ENCODE measurements at places on chromosomes 7 and 10.

- DNase-seq, result no peak
Measured at GRCh38 chr7:134691546-134692343, 45.1 kb downstream of the BPGM start.

GRCh38 chr10:74754381-74754821 is 72.0 kb upstream of the KAT6B start:
- no peak for DNase-seq

- DNase-seq, result no peak
Measured at GRCh38 chr10:33743429-33743857, 409.0 kb upstream of the NRP1 start.

- DNase-seq, result no peak
Measured at GRCh38 chr7:2499719-2500430, 19.7 kb upstream of the LFNG start.

- no peak for DNase-seq
Measured at GRCh38 chr7:101171442-101171837, 6.1 kb upstream of the VGF start.

DNA sequence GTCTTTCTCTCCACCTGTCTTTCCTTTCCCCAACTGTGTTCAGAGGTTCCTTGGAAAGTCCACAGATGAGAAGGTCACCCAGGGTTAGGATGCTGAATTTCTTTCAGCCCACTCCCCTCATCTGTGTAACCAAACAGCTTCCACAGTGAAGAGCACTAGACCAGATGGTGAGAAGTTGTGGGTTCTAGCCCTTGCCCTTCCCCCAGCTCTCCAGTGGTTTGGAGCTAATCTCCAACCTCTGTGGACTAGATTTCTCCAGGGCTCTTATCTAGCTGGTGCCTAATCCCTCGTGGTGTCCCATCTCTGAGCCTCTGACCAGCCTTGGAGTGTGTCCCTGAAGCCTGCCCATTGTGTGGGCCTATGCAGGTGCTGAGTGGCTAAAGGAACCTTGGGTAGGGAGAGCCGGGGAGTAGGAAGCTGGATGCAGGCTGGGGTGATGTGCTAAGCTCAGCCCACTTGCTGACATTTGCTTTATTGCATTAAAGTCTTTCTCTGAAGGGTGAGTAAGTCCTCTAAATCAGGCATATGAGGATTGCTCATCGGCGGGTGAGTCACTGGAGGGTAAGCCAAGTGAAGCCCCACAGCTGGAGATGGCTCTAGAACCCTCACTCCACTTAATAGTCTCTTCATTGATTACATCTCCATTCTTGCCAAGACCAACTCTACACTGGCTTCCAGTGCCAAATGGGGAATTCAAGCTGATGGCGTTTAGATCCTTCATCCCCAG is 14.9 kb downstream of the DUSP5 start:
- no peak for DNase-seq

DNA sequence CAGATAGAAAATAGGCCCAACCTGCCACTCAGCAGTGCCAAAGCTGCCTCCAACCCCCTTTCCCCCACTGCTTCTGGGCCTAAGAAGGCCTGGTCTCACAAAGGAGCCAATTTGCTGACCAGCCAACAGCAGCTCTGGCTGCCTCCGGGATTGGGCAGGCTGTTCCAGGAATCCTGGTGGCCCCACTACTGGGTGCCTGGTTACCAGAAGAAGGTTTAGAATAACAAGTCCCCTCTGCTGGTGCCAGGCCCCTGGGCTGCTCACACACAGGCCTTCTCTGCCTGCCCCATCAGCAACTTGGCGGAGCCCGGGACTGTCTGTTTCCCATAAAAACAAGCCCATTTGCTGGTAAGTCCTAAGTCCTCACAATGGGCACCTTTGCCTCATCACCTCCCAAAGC is 1.2 kb downstream of the PHKG1 start:
- no peak for DNase-seq

- no peak for DNase-seq
Measured at GRCh38 chr7:37452346-37452745, 3.7 kb upstream of the ELMO1 start.

- no peak for DNase-seq
Measured at GRCh38 chr10:89916468-89917215, 215.3 kb downstream of the KIF20B start.

DNA sequence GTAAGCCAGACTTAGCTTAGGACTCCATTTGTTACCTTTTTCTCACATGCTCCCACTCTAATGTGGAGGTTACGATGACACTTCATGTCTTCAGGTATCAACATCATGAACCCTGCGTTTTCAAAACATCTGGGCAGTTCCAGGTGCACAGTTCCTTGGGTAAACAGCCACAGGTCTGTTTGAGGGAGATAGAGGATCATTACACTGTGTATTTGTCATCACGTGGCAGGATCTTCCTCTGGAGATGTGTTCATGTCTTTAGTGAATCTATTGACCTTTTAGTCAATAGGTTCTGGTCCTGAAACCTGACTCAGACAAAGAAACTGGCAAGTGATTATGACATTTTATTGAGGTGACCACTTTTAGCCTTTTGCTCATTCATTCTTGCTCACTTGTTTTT is 145.5 kb downstream of the ANKRD7 start:
- DNase-seq, result no peak

- peak; percentile 66 for DNase-seq
Measured at GRCh38 chr10:6678211-6678803, 98.2 kb upstream of the PRKCQ start.

DNA sequence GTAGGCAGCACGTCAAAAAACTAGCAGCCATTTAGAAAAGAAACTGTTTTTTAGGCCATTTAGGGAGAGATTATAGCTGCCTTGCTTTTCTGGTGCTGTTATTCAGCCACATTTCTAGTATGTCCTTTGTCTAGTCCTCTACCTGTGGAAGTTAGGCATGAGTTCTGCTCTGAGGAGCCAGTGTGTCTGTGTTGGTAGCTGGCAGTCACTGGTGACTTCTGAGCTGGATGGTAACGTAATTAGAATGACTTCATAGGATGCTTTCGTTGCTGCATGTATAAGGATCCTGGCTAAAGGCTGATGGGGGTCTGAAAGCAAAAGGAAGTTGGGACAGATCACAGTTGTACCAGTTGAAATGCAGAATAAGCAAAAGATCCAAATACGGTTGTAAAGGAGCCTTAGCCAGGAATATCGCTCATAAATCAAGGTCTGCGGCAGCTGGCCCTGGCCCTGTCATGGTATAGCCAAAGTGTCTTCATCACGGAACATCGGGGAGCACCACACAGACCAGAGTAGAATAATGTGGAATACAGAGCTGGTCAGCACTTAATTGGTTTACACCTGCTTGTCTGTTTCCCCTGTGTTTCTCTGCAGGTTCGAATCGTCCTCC is 226.7 kb downstream of the EXOC4 start:
- DNase-seq, result no peak

GRCh38 chr7:124779194-124779593 is 13.6 kb upstream of the GPR37 start:
- no peak for DNase-seq

GRCh38 chr10:113449006-113449695 is 103.7 kb upstream of the HABP2 start:
- DNase-seq, result no peak

- DNase-seq, result no peak
Measured at GRCh38 chr10:34606890-34607289, 208.2 kb downstream of the PARD3 start.

DNA sequence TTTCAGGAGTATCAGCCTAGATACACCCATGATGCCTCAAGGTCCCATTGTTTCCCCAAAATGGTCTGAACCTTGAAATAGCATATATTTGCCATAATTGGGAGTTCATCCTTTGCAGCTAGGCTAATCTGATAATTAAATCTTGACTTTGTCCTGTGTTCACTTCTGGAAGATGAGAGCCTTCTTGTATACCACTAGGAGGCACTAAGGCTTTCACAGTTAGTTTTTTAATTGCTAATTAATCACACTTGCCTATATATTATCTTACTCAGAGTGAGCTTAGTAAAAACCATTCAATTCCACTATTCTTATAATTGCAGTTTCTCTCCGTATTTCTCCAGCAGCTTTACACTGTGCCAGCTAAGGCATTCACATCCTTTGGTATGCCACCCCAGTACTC is 48.7 kb upstream of the MAGI2 start:
- no peak for DNase-seq

- peak; percentile 59 for DNase-seq
Measured at GRCh38 chr10:6647811-6648526, 67.9 kb upstream of the PRKCQ start.

DNA sequence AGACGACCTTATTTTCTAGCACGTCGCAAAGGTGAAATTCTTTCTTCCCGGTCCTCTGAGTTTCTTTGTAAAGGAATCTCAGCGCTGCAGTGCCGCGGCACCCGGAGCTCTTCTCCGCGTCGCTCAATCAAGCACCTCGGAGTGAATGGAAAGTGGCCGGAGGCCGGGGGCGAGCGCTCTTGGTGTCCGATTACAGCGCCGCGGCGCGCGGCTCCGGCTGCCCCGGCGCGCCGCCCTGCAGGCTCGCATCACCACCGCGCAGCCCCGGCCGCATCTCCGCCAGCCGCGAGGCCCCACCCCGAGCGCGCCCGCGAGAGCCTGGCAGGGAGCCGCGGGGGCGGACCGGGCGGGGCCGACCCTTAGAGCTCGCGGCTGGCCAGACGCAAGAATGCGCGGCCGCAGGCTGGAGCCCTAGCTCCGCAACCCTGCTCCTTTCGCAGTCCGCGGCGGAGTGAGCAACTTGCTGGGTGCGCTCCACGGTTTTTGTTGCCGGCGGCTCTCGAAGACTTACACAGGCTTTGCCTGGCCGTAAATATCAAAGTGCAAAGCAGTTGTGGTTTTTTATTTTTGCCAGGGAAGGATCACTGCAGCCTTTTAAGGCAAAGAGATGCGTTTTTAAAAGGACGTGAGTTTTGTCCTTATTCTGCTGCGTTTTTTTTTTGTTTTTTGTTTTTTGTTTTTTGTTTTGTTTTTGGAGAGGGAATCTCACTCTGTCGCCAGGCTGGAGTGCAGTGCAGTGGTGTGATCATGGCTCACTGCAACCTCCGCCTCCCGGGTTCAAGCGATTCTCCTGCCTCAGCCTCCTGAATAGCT is at the start of gene SEMA3C:
SEMA3C (minus strand) TSS at position 143 of the 813 bp plus-strand sequence. CDS start 2,270 bp downstream, outside the sequence.
- DNase-seq, result peak; percentile 54

GRCh38 chr10:121525251-121526134 is 72.8 kb downstream of the FGFR2 start:
- DNase-seq, result no peak

DNA sequence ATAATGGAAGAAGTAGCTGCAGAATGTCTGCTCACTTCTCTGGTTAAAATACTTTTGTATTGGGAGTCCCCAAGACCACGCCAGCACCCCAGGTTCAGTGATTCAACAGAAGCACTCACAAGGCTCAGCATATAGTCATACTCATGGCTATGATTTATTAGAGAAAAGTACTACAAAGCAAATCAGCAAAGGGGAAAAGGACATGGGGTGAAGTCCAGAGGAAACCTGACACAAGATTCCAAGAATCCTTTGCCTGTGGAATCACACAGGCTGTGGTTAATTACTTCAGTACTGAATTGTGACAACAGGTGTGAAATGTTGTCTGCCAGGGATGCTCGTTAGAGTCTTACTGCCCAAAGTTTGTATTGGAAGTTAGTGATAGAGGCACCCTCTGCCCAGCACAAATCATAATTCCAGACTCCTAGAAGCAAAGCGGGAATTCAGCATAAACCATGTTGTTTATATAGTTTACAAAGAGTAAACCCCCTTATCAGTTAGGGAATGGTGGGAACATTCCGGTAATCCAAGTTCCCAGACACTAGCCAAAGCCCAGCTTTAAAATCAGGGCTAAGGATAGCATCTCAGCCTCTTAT is 79.4 kb downstream of the HYCC1 start:
- no peak for DNase-seq

DNA sequence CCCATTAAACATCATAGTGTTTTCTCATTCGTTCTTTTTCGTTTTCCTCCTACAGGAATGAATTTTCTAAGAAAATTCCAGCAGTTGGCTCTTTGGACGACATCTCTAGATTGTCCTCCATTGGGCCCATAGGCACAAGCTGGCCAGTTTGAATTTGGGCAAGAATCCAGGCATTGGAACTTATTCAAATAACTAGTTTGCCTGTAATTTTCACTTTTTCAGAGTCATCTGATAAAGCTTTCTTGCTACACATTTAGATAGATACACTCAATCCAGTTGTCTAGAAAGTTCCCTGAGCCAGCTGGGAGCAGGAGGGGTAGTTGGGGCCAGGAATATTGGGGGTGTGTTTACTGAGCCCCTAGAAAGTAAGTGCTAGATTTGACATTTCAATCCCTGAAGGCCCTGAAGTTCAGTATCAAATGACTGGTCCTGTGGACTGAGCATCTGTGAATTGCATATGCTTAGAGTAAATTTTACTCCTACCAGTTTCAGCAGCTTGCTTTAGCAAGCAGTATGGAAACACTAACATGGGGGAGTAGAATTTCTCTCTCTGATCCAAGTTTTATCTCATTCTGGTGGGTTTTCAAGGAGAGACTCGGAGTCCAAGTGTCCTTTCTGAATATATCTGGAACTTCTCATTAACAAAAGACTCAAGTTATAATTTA is 5.2 kb downstream of the EGFR start:
- no peak for DNase-seq

GRCh38 chr10:14017467-14017866 is 313.3 kb downstream of the FRMD4A start:
- no peak for DNase-seq

DNA sequence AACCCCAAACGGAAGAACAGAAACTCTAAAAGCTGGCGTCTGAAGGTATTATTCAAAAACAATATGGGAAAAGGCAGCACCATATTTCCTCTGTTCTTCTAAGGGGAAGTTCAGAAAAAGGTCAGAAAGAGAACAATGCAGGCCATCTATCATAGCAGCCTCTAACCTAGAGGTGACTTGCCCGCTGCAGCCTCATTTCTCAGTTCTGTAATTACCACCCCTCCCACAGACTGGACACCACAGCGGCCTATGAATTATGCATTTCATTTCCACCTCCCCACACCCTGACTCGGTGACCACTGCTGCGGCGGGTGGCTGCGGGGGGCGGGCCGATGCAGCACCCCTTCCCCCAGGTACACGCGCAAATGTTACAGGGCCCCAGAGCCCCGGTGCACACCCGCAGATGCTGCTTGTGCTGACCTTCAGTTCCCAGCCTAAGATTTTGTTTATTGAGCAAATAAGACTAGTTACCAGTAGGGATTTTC is 125.5 kb downstream of the CLEC2L start:
- DNase-seq, result no peak

- peak; percentile 49 for DNase-seq
Measured at GRCh38 chr10:29734962-29735627, 100.3 kb upstream of the SVIL start.

DNA sequence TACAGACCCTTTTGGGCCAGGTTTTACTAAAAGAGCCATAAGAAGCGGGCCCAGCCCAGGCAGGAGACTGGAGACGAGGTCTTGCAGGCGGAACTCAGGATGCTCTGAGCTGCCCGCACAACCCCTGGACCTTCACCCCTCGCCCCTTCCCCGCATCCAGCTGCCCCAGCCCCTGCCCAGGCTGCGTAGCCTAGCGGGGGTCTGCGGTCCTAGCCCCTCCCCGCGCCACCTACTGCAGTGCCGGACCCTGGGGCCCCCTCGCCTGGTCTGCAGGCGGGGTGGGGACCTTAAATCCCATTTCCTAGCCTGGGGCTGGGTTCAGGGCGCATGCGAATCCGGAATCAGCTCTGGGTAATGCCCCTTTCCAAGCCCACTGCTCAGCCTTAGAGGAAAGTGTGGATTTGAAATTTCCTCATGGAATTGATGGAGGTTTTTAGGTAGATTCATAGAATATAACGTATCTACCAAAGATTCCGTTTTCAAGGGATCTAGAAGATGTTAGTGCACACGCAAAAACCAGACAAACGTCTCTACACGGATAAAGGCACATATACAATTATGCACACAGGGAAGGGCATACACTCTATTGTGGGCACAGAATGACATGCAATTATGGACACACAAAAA is 546 bp upstream of the HOXA3 start:
- DNase-seq, result no peak

Data from CD4-positive, alpha-beta T cell treated with Interleukin-1 beta for 1 hour (primary cell).